Sciatic nerve (tissue), 2 donors: ENCODE measurements at places on chromosomes 6 and 20.
A peak's percentile ranks its signal among the peaks of the same experiment; 100 is the strongest.

DNA sequence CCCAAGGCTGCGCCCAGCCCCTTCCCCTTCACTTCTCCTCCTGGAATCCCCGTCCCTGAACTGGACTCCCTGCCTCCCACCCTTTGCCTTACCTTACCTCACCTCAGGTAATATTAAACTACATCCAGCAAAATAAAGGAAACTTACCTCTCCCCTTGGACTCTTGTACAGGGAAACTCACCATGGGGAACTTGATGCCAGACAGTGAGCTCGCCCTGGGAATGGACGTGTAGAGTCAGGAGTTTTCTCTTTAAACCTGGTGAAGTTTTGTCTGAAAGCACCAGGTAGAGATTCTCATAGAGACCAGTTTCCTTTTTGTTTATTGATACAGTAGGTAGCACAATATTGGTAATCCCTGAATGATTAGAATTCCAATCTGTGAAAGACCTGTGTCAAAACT, 544 bp upstream of the HLA-C start:
- no peak for DNase-seq

GRCh38 chr6:75147512-75147911, 58.3 kb downstream of the COL12A1 start:
- DNase-seq = no peak

- peak; percentile 82 for DNase-seq
Measured at GRCh38 chr6:150599199-150600009, at the start of gene PLEKHG1. Gene PLEKHG1, plus strand, starts transcription at chr6:150599885. Its CDS starts 133,797 bp downstream, at chr6:150733682.

- no peak for DNase-seq
Measured at GRCh38 chr6:33670971-33671743, 40.3 kb downstream of the UQCC2 start.

GRCh38 chr6:84779380-84779779, 15.0 kb upstream of the TBX18 start:
- no peak for DNase-seq

GRCh38 chr20:45911486-45912343, at the start of gene PLTP:
Gene PLTP, minus strand, starts transcription at chr20:45912155. Its CDS starts 703 bp downstream, at chr20:45911452.
- DNase-seq = peak; percentile 86

DNA sequence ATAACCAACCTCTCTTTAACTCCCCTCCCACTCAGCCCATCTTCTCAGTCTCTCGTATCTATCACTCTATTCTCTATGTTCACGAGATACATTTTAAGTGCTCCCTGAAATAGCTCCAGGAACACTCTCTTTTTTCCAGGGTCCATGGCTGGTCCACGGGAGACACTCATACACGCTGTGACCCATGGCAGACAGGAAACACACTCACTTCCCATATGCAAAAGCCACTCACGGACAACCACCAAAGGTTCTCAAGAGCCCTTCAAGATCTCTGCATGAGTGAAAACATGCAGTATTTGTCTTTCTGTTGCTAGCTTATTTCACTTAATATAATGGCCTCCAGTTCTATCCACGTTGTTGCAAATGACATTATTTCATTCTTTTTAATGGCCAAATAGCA, 71.4 kb upstream of the PCSK2 start:
- no peak for DNase-seq

- no peak for DNase-seq
Measured at GRCh38 chr20:41453010-41453950, 86.7 kb upstream of the EMILIN3 start.

- no peak for DNase-seq
Measured at GRCh38 chr20:22652681-22653588, 68.6 kb upstream of the FOXA2 start.
